ENCODE measurements at places on chromosomes 7 and 10.

DNA sequence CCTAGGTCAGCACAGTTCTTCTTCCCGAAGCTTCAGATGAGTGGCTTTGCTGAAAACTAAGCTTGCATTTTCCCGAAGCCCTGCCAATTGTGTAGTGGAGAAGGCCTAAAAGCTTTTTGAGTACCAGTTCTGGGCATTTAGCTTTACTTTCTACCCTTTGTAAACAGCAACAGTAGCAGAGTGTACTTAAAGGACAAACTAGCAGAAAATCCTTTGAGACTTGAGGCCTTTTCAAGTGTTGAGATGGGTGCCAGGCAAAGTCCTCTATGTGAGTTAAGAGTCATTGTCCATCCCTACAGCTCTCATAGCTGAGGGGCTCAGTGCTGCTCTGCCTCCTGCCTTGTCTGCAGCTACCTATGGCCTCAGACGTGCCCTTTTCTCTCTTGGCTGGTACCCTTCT, 368.2 kb downstream of the CCSER2 start:
- no peak for DNase-seq

GRCh38 chr10:132252412-132252811, 55.3 kb downstream of the STK32C start:
- no peak for DNase-seq

- no peak for DNase-seq
These were observed 396.3 kb upstream of the POM121L12 start for GRCh38 chr7:52639126-52639525.

DNA sequence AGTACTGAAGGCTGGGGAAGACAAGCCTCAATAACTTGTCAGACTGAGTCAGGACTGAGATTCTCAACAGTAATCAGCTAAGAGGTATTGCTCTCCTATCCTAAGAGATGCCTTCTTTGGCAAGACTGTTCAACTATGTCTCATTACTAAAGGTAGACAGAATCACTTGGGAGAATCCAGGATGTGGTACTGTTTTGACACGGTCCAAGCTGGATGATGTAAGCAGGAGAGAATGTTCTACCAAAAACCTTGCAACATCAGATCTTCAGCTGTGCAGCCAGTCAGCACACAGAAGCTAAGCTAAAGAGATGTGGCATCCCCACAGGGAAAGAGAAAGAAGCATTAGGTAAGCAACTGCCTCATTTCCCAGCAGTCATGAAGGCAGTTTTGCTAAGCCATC, 391.4 kb downstream of the NRG3 start:
- DNase-seq, result no peak

DNA sequence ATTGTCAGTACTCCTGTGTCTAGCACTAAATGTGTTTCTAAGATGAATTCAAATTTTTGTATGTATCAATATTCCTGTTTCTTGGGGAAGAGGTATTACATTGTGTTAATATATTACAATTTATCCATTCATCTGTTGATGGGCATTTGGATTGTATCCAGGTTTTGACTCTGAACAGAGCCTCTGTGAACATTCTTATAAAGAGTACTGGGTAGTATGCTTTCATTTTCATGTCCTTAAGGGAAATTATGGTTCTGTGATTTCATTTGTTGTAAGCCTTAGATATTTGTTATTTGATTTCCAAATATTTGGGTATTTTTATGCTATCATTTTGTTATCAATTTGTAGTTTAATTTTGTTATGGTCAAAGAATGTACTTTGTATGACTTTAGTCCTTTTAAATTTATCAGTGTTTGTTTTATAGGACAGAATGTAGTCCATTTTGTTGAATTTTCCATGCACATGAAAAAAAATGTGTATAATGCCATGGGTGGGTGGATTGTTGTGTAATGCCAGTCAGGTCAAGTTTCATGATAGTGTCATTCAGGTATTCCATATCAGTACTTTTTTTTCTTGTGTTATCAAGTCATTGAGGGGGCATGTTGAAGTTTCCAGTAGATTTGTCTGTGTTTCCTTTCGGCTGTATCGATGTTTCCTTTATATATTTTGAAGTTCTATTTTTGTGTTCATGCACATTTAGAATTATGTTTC, 38.4 kb downstream of the STAM start:
- DNase-seq, result no peak

GRCh38 chr10:97124211-97124610, 61.5 kb downstream of the SLIT1 start:
- DNase-seq, result no peak

DNA sequence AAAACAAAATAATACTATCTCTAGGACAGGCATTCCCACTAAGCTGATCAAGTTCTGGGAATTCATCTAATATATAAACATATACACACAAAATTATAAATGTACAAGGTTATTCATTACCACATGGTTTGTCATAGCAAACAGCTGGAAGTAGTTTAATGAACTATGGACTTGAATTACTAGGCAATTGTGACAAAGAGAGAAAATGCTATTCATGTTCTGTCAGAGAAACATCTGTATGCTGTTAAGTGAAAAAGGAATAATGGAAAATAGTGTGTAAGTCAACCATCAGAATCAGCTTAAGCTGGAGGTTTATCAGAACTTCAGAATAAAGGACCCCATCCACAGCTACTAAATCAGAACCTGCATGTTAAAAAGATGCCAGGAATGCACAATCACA, 2.8 kb downstream of the ZNF248 start:
- no peak for DNase-seq

DNA sequence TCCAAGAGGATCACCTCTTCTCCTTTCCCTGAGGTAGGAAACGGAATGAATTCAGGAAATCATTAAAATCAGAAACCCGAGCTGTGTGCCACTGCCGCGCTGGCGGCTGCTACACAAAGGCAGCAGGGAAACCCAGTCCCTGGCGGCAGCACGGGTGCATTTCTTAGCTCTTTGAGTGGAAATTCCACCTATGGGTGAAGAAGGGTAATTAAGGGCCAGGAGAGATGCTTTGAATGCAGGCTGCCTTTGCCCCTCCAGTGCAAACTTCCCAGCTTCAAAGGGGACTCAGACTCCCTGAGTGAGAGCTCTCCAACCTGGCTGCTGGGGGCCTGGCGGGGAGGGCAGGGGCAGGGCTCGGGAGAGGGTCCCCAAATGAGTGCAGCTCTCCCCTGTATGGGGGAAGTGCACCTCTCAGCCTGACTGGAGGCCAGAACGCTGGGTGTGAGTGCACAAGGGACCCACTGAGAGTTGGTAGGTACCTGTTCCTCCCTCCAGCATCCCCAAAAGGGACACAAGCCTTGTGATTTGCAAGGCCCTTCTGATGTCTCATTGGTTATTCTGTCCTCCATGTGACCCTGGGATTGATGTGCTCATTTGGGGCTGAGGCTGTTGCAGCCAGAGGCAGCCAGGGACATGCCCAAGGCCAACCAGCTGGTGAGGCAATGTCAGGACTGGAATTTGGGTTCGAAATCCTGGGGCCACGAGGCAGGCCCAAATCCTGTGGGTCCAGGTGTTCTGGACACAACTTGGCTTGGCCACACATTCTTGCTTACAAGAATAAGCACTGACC, 16.3 kb upstream of the ZMIZ1 start:
- DNase-seq, result no peak

- DNase-seq, result no peak
These were observed 376.0 kb downstream of the GALNT17 start for GRCh38 chr7:71507680-71508602.

DNA sequence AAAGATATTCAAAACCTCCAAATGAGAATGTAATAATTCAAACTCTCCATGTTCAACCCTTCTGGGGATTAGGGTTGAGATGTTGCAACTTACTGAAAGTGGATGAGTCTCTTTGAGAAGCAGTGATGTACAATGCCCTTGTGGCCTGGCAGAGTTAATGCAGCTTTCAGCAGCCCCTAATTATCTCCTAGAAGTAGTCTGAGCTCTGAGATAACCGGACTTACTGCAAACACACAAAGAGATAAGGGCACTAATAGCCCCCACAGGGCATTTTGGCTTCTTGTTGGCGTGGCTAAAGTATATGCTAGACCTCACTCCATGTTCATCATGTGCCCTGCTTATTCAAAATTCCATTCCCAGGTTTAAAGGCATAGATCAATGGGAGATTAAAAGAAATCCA, 404.7 kb downstream of the NEBL start:
- no peak for DNase-seq

DNA sequence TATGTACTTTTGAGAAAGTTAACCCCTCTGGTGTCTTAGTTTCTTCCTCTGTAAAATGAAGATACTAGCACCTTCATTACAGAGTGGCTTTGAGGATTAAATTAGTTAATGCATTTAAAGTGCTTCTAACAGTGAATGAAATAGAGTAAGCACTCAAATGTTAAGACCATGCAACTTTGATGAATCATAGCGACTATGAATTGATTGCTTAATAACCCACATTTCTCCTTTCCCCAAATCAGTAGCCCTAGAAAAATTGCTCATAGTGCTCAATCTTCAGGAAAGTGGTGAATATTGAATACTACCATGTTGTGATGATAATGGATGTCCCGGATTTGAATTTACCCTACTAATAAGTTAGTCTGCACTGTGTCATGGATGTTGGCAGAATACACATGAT, 48.1 kb downstream of the CD36 start:
- no peak for DNase-seq

DNA sequence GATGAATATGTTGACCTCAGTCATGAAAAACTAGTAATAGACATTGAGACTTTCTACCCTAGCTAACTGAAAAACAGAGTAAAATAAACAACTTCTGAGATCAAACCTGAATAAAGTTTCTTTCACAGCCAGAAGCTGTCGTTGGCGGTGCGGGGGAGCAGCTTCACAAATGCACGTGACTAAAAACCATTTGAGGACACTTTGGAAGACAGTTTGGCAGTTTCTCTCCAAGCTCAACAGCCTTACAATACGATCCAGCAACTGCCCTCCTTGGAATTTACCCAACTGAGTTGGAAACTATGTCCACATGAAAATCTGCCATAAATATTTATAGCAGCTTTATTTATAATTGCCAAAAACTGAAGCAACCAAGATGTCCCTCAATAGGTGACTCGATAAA, 63.1 kb downstream of the CYTH3 start:
- DNase-seq, result no peak

DNA sequence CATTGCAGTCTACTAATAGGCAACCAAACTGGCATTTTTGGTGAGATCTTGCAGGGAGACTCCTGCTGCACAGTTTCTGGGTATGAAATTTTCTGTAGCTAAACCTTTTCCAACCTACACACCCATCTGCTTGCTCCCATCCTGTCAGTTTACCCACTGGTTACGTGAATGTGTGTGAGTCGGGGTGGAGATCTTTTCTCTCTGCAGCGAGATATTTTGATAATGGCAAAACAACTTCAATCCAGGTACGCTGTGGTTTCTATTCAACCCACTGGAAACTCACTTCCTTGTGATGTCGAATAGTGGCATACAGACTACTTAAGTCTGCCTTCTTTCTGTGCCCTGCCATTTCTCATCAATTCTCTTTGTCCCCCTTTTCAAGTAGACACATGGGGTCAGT, 4.5 kb downstream of the PLEKHA1 start:
- no peak for DNase-seq

- DNase-seq, result no peak
These were observed 162.8 kb upstream of the NFE2L3 start for GRCh38 chr7:25989140-25989705.

GRCh38 chr10:99685597-99685967, 26.3 kb downstream of the ENTPD7 start:
- DNase-seq, result peak; percentile 43

DNA sequence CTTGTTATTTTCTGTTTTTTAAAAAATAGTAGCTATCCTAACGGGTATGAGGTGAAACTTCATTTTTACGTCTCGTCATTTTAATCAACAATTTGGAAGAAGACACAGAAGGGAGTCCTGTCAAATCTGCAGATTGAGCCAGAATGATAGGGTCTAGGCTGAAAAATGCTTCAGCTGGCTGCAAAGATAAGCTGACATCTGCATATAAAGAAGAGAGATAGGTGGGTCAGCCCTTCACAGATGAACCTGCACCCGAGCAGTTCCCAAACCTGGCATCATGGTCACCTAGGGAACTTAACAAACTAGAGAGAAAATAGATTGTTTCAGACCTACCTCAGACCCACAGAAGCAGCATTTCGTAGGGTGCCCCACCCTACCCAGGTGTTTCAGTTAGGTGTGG, 35.2 kb upstream of the BMPR1A start:
- DNase-seq, result no peak

- DNase-seq, result no peak
These were observed 1085.5 kb downstream of the SORCS1 start for GRCh38 chr10:106078895-106079576.

- DNase-seq, result no peak
These were observed 259.3 kb downstream of the ARHGAP12 start for GRCh38 chr10:31669357-31669756.

- no peak for DNase-seq
These were observed 36.6 kb upstream of the PDLIM1 start for GRCh38 chr10:95327367-95327766.

All from GM12878 (cell line).